ENCODE measurements at places on chromosomes 1 and 21.

- no peak for DNase-seq
Measured at GRCh38 chr1:65792669-65793358, at the start of gene PDE4B. PDE4B (plus strand) TSS chr1:65792895.

DNA sequence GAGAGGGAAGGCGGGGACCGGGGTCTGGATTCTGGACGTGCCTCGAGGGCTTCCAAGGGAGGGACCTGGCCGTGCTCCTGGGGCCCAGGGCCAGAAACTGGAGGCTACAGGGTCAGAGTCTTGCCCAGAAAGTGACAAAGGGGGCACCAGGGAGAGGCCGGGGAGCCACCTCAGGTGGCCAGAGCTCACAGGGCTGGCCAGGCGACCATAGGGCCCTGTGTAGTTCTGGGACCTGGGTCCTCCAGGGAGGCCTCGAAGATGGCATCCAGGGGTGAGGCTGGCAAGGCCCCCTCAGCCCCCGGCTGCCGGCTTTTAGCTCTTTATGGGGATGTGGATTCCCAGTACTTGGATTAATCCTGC lies 14.3 kb upstream of the LRRC3 start:
- no peak for DNase-seq

- DNase-seq = no peak
Measured at GRCh38 chr1:107451715-107452114, 310.9 kb downstream of the NTNG1 start.

DNA sequence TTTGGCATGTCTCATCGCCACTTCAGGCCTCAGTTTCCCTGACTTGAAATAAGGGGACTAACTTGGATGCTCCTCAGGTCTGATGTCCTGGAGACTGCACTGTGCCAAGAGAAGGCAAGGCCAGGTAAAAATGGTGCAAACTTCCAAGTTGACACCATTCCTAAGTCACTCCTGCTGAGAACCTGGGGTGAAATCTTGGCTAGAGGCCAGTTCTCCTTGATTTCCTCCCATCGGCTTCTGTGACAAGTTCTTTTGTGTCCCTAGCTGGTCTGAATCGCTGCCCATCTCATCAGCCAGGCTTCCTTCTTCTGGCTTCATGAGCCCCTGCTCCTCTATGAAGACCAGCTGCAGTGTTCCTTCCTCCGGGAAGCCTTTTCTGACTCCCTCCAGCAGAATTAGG lies 48.6 kb upstream of the ID3 start:
- no peak for DNase-seq

GRCh38 chr1:197481101-197481500 lies 213.0 kb downstream of the CRB1 start:
- DNase-seq = peak; percentile 12

GRCh38 chr1:5747426-5748285 lies 244.6 kb downstream of the NPHP4 start:
- DNase-seq = no peak

DNA sequence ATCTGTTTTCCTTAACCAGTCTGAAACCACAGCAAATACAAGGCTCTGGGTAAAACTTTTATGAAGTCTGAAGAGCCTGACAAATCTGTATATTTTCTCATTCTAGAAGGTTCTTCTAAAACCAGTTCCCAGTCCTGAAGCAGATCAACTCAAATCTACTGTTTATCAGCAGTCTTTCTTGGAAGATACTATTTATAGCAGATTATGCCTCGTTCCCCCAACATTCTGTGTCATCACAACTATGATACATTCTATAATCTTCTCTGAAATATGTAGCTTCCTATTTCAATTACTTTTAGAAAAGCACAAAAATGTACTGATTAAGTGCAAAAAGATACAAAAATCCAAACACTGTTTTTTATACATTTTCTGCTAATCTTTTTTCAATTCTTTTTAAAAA lies 67.5 kb downstream of the NIBAN1 start:
- DNase-seq = no peak

GRCh38 chr1:119008483-119009311 lies 20.6 kb upstream of the TBX15 start:
- DNase-seq = peak; percentile 42

- DNase-seq = no peak
Measured at GRCh38 chr1:159421821-159422220, 10.2 kb upstream of the OR10J4 start.

GRCh38 chr21:29771491-29772066 lies 168.2 kb downstream of the GRIK1 start:
- DNase-seq = no peak

DNA sequence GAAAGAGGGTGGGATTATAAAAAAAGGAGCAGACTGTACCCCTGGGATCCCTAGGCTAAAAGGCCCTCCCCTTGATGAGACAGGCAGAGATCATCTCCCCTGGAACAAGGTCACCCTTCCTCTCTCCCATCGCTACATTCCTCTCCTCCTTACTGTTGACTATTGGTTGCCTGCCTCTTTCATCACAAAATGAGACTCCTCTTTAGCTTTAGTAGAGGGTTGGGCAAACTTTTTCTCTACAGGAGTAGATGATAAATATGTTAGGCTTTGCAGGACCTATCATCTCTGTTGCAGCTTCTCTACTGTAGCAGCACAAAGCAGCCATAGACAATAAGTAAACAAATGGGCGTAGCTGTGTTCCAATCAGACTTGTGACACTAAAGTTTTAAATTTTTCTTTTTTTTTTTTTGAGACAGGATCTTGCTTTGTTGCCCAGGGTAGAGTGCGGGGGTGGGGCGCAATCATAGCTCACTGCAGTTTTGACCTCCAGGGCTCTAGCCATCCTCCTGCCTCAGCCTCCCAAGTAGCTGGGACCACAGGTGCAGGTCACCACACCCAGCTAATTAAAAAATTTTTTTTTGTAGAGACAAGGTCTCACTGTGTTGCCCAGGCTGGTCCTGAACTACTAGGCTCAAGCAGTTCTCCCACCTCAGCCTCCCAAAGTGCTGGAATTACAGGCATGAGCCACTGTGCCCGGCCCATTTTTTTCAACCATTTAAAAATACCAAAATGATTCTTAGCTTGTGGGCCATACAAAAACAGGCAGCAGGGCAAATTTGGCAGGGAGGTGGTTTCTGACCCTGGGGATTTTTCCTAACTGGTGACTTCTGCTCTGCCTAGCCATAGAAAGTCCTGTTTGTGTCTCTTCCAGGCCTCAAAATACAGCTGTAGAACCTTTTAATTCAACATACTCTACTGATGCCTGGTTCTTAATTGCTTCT lies 15.1 kb downstream of the MCL1 start:
- DNase-seq = no peak

GRCh38 chr1:77866296-77866695 lies 22.1 kb upstream of the NEXN start:
- no peak for DNase-seq

GRCh38 chr21:45388011-45388521 lies 16.9 kb upstream of the COL18A1 start:
- no peak for DNase-seq

- DNase-seq = no peak
Measured at GRCh38 chr1:210132582-210132981, 100.0 kb upstream of the SERTAD4 start.

- DNase-seq = no peak
Measured at GRCh38 chr1:60930130-60930529, 152.2 kb upstream of the NFIA start.

DNA sequence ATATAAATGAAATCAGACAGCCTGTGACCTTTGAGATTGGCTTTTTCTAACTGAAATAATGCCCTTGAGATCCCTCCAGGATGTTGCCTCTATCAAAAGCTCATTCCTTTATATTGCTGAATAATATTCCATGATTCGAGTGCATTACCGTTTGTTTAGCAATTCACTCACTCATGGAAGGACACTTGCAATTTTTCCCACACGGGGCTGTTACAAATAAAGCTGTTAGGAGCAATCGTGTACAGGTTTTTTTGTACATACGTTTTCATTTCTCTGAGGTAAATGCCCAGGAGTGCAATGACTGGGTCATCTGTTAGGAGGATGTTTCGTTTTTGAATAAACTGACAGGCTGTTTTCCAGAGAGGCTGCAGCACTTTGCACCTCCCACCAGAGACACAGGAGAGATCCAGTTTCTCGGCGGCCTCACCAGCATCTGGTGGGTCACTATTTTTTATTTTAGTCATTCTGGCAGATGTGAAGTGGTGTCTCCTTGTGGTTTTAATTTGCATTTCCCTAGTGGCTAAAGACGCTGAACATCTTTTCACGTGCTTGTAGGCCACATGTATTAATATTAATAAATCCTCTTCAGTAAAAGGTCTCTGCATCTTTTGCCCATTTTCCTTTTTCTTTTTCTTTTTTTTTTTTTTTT lies 11.0 kb downstream of the PRDM15 start:
- DNase-seq = no peak

GRCh38 chr1:165376041-165376810 lies 19.7 kb upstream of the LMX1A start:
- peak; percentile 50 for DNase-seq

- peak; percentile 39 for DNase-seq
Measured at GRCh38 chr21:43361127-43361492, 65.8 kb downstream of the SIK1 start.

DNA sequence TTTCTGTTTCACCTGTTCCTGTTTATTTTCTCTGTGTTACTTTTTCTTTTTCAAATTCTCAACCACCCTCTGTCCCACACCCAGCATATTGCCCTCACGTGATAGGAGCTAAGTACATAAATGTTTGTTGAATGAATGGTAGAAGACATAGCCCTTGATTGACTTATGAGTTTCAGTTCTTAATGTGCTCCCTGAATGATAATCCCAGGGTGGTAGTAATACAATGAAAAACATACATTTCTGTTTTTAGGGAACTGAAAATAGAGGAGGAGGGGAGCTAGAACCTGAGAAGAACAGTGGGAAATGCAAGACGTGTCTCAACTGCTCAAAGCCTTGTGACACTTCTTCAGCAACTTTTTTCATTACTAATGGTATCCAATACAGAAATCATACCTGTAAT lies 147.1 kb downstream of the SPATA46 start:
- no peak for DNase-seq

DNA sequence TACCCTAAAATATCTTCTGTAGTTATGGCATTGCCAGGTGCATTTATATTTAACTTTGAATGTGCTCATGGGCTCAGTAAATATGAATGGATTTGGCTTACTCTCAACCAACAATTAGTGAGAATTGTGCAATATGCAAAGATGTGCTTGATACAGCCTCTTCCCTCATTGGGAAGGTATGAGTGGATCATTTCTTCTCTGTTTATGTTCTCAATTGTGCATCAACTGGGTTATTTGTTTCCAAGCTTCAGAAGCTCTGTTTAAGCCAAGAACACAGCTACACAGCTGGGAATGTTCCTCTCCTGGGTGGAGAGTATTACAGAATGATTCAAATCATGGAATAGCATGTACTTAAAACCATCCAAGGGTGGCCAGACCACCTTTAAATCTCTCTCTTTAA lies 17.6 kb upstream of the MAP1LC3C start:
- no peak for DNase-seq

DNA sequence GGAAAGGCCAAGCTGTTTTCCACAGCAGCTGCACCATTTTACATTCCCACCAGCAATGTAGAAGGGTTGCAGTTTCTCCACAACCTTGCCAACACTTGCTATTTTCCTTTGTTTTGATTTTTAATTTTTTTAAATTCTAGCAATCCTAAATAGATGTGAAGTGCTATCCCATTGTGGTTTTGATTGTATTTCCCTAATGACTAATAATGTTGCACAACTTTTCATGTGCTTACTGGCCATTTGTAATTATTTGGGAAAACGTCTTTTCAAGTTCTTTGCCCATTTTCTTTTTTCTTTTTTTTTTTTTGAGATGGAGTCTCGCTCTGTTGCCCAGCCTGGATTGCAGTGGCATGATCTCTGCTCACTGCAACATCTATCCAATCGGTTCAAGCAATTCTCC lies 53.9 kb downstream of the VCAM1 start:
- DNase-seq = no peak

GRCh38 chr1:47996406-47997226 lies 569 bp downstream of the TRABD2B start:
- no peak for DNase-seq

GRCh38 chr1:99598738-99599411 lies 47.0 kb upstream of the PALMD start:
- no peak for DNase-seq

GRCh38 chr1:165855010-165855838 lies 27.8 kb downstream of the UCK2 start:
- no peak for DNase-seq

- no peak for DNase-seq
Measured at GRCh38 chr1:17016317-17016661, 4.6 kb upstream of the ATP13A2 start.

DNA sequence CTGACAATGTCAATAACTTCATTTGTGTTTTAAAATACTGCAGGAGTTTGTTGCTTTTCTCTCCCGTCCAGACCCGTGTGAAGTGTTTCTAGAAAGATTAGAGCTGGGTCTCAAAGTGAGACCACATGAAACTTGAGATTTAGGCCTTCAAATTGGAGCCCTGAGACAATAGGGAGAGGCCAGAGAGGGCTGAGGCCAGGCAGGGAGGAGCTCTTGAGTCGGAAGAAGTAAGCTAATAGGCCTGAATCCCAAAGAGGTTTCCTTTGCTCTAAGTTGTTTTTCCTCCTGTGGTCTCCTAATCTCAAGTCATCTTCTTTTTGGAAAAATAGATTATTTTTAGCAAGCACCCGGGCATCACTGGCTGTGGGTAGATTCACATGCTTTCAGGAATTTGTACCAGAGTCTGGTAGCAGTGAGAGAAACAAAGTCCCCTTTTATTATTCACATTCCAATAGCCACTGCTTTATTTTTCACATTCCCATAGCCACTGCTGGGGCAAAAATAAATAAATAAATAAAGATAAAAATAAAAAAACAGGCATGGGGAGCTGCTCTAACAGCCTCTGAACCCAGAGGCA lies 25.6 kb downstream of the CD244 start:
- DNase-seq = no peak

GRCh38 chr1:97864615-97865014 lies 56.2 kb downstream of the DPYD start:
- DNase-seq = no peak

DNA sequence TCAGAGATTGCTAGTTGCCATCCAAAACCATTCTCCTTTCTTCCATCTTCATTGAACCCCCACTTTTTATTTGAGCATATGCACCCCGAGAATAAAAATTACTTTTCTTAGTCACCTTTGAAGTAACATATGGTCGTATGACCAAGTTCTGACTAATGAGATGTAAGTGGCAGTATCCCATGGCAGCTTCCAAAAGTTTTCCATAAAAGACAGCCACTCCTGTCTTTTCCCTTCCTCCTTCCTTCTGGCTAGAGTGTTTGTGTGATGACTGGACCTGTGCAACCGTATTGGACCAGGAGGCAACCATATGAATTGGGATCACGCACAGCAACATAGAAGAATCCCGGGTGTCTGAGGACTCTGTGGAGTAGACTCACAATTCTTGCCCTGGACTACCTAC lies 41.1 kb upstream of the CCSAP start:
- no peak for DNase-seq

DNA sequence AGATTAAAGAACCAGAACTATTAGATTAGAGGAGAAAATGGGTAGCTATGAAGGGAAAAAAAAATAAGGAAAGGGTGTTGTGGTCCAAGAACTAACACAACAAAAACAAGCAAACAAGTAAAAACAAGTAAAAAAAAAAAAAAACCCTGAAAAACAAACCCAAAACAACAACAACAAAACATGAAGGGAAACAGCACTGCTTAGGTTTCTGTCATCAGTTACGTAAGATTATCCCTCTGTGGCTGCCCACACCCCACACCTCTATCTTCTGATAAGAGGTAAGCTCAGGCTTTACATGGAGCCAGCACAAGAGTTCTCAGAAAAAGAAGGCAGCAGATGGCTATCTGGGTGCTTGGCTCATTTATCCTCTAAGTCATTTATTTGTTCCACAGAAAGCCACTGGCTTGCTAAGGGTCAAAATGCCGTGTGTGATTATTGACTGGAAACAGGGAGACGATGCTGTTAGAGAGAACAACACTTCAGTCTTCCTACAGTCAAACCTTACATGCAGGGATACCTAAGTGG lies 57.5 kb downstream of the KIAA0319L start:
- peak; percentile 6 for DNase-seq

GRCh38 chr1:147338571-147338970 lies 96.1 kb downstream of the CHD1L start:
- no peak for DNase-seq

All from stimulated activated CD4-positive, alpha-beta T cell treated with anti-CD3 and anti-CD28 coated beads, Interleukin-15, amount 100 ng/mL, for 24 hours (primary cell).